GM18507 (cell line): ENCODE measurements at places on chromosomes 3 and 15.

DNA sequence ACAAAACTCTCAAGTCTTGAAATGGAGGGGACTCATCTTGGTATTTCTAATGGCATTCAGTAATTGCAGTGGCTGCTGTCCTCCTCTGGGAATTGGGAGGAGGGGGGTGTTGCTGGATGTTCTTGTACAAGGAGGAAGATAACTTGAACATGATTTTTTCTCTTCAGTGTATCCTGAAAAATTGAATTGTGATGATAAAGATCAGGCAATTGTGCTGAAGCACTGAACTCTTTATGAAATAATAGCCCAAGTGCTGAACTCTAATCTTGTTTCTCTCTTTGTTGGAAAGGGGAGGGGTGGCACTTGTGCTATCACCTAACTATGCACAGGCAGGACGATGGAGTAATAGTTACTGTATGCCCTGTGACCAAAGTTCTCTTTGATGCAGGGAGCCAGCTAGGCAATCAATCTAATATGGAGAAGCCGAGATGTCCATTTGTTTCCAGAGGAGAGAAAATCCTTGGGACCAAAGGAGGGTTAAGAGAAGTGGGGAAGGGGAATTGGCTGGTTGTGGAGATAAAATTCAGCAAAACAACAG lies 68.1 kb upstream of the ATP2C1 start:
- DNase-seq: no peak

DNA sequence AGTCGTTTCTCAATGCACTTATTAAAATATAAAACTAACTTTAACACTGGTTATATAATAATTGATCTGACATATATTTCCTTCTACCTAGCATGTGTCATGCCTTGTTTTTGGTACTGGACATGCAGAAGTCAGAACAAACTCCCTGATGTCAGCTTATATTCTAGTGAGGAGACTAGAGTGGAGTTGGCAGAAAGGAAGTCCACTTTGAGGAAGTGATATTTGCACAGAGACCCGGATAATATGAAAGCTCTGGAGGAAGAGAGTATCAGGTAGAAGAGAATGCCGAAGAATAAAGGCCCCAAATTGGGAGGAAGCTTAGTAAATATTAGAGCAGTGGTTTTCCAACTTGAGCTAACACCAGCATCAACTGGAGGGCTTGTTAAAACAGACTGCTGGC lies 24.6 kb upstream of the ZNF280D start:
- DNase-seq: no peak

- DNase-seq: no peak
These were observed 436.0 kb upstream of the PROK2 start for GRCh38 chr3:72220946-72221345.

- DNase-seq: no peak
These were observed 97.1 kb upstream of the CCDC39 start for GRCh38 chr3:180776433-180776832.
